PC-3 (cell line): ENCODE measurements at places on chromosomes 7 and 10. TPM values are rescaled to one million over a fixed set of nuclear protein-coding genes. Genes with fewer than 3 reads are reported as not detected.

AGAP9 gene
- 5.6 and 7.1 TPM in 2 replicates for total RNA-seq

SHTN1 gene
- 9.0 and 13.0 TPM in 2 replicates for total RNA-seq

DNA sequence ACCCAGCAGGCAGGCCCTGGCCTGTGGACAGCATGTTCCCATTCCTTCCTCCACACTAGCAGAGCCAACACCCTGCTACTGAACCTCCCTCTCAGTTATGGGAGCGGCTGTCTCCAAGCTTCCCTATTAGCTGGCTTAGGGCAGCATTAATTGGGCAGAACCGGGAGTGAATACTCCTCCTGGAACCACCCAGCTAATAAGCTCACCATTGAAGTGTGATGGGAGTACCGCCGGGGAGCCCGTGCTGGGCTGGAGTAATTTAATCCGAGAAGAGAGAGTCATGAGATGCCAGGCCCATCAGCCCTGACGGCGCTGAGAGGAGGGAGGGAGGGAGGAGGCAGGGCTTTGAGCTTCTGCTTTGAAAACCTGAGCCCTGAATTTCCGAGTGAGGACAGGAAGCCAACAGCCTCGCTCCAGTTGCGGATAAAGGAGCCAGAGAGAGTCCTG, 31.8 kb upstream of the ELFN1 start:
- DNase-seq = no peak
- H3K4me1 ChIP-seq = no peaks in the 10 kb centered on the region
- peaks cover 4% of the 10 kb centered on the region; the same call in 1 of the 2 replicates for H3K27me3 ChIP-seq

- peaks cover 18% of the 10 kb centered on the region for H3K4me1 ChIP-seq
- no peak overlapping the region for H3K27ac ChIP-seq
- H3K36me3 ChIP-seq = no peaks in the 10 kb centered on the region
- no peak overlapping the region for H3K4me3 ChIP-seq
- peak; percentile 50 for DNase-seq
- no peaks in the 10 kb centered on the region for H3K27me3 ChIP-seq
These were observed 103.7 kb downstream of the ZNF92 start for GRCh38 chr7:65477326-65477725.

- no peak overlapping the region for H3K27ac ChIP-seq
- peak; percentile 94 for DNase-seq
- no peaks in the 10 kb centered on the region for H3K36me3 ChIP-seq
- no peaks in the 10 kb centered on the region for H3K27me3 ChIP-seq
- H3K4me3 ChIP-seq = no peak overlapping the region
These were observed 50.4 kb upstream of the ZNF365 start for GRCh38 chr10:62323751-62324150.

- H3K4me1 ChIP-seq = no peaks in the 10 kb centered on the region
- no peaks in the 10 kb centered on the region for H3K36me3 ChIP-seq
- no peaks in the 10 kb centered on the region for H3K27me3 ChIP-seq
These were observed 63.4 kb upstream of the C1QL3 start for GRCh38 chr10:16585103-16585502.

- no peaks in the 10 kb centered on the region for H3K36me3 ChIP-seq
- DNase-seq = no peak
- H3K27me3 ChIP-seq = peaks cover 29% of the 10 kb centered on the region
- peaks cover 11% of the 10 kb centered on the region for H3K4me1 ChIP-seq
- H3K4me3 ChIP-seq = no peak overlapping the region
- no peak overlapping the region for H3K27ac ChIP-seq
These were observed 52.3 kb upstream of the COL13A1 start for GRCh38 chr10:69749178-69750010.
